Breast epithelium (tissue), 4 donors: ENCODE measurements at places on chromosomes 5 and 9. TPM values are rescaled to one million over a fixed set of nuclear protein-coding genes. Genes with fewer than 3 reads are reported as not detected.

Gene STOML2
- 89.4 TPM for total RNA-seq

Gene NR2F1
- total RNA-seq, result 59.1 TPM

Gene ADAMTSL2
- 0.44 TPM for total RNA-seq

Gene LECT2
- total RNA-seq, result not detected

Gene RABGAP1
- total RNA-seq, result 93.4 TPM

Gene TICAM2
- total RNA-seq, result 1.6 TPM

Gene KCNMB1
- 6.6 TPM for total RNA-seq

- H3K27me3 ChIP-seq, result no peaks in the 10 kb centered on the region
- H3K36me3 ChIP-seq, result no peaks in the 10 kb centered on the region
- H3K27ac ChIP-seq, result no peak overlapping the region
- no peaks in the 10 kb centered on the region for H3K4me1 ChIP-seq
These were observed 61.3 kb upstream of the SMC5 start for GRCh38 chr9:70197216-70198044.

- H3K4me1 ChIP-seq, result no peaks in the 10 kb centered on the region
- H3K4me3 ChIP-seq, result no peak overlapping the region
- H3K36me3 ChIP-seq, result no peaks in the 10 kb centered on the region
- H3K27me3 ChIP-seq, result no peaks in the 10 kb centered on the region
- H3K27ac ChIP-seq, result no peak overlapping the region
These were observed 245.8 kb downstream of the MTRR start for GRCh38 chr5:8114597-8115266.

- no peak overlapping the region for H3K27ac ChIP-seq
- no peaks in the 10 kb centered on the region for H3K36me3 ChIP-seq
- no peak overlapping the region for H3K4me3 ChIP-seq
- H3K4me1 ChIP-seq, result no peaks in the 10 kb centered on the region
These were observed 64.0 kb downstream of the RGS7BP start for GRCh38 chr5:64569858-64570257.

- no peaks in the 10 kb centered on the region for H3K36me3 ChIP-seq
- DNase-seq, result no peak
- H3K27me3 ChIP-seq, result no peaks in the 10 kb centered on the region
- H3K27ac ChIP-seq, result no peak overlapping the region
- H3K4me1 ChIP-seq, result no peaks in the 10 kb centered on the region
These were observed 8.9 kb upstream of the HMCN2 start for GRCh38 chr9:130256644-130257043.

DNA sequence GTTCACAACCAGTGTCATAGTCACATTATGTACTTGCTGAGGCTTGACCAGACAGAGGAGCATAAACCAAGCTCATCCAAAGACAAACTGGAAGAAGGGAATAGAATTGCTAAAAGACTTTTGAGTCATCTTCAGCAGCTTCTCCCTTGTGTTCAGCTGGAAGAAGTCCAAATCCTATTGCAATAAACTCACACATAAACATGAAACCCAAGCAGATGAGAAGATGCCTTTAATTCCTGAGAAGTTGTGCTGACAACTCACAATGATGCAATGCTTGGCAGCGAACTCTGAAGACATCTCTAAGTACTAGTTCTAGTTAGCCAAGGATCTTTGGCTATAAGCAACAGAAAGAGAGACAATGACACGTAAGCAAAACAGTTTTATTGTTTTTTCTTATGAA is 642.1 kb downstream of the KCTD16 start:
- H3K4me3 ChIP-seq, result no peak overlapping the region
- no peak for DNase-seq
- no peak overlapping the region for H3K27ac ChIP-seq
- H3K4me1 ChIP-seq, result no peaks in the 10 kb centered on the region
- H3K27me3 ChIP-seq, result no peaks in the 10 kb centered on the region
- no peaks in the 10 kb centered on the region for H3K36me3 ChIP-seq

DNA sequence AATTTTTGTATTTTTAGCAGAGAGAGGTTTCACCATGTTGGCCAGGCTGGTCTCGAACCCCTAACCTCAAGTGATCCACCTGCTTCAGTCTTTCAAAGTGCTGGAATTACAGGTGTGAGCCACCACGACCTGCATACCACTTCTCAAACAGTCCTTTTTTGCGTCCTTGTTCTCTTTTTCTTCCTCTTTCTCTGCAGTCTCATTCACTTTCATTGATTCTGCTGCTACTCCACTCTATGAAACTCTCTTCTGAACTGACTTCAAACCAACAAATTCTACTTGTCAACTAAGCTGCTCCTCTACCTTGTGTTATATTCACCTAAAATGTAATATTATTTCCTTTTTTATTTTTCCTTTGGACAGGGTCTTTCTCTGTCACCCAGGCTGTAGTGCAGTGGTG is 7.9 kb downstream of the NSD1 start:
- H3K27me3 ChIP-seq, result no peaks in the 10 kb centered on the region
- H3K4me1 ChIP-seq, result no peaks in the 10 kb centered on the region
- DNase-seq, result no peak
- no peak overlapping the region for H3K4me3 ChIP-seq
- no peak overlapping the region for H3K27ac ChIP-seq

GRCh38 chr5:172668594-172669071 is 27.6 kb downstream of the NEURL1B start:
- H3K27ac ChIP-seq, result peak overlapping the region; percentile 53
- H3K27me3 ChIP-seq, result no peaks in the 10 kb centered on the region
- no peak overlapping the region for H3K4me3 ChIP-seq
- no peaks in the 10 kb centered on the region for H3K4me1 ChIP-seq
- DNase-seq, result no peak

DNA sequence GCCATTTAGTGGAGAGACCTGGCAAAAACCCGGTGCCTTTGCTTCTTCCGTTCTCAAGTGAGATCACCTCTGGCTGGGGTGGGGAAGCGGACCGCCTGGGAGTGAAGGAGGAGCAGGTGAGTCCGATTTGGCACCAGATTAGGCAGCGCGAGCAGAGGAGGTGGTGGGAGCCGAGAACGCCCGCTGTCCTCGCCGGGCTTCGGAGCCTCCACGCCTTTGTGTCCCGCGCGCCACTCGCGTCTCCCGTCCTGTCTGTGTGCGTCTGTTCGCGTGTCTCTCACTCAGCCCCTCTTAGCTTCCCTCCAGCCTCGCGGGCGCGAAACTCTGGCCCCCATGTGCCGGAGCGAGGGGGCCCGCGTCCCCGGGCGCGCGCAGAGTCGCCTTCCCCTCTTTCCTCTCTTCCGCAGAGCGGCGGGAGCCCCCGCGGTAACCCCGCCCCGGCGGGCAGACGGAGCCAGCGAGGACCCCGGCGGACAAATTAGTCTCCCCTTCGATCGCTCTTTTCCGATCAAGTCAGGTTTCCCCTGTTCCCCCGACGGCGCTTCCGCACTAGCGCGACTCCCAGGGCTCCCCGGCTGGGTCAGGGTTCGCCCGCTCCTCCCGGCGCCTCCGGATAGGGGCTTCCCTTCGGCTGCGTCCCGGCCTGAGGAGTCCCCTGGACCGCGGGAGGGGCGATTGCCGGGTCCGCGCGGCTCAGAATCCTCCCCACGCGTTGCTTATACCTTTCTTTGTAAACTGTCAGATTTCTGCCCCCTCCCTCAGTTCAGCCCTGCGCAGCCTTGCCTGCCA is 7.1 kb downstream of the POU4F3 start:
- no peak overlapping the region for H3K27ac ChIP-seq
- no peaks in the 10 kb centered on the region for H3K36me3 ChIP-seq
- no peaks in the 10 kb centered on the region for H3K4me1 ChIP-seq
- no peak overlapping the region for H3K4me3 ChIP-seq

- H3K36me3 ChIP-seq, result no peaks in the 10 kb centered on the region
- no peaks in the 10 kb centered on the region for H3K27me3 ChIP-seq
- no peak for DNase-seq
- H3K4me1 ChIP-seq, result no peaks in the 10 kb centered on the region
- no peak overlapping the region for H3K4me3 ChIP-seq
These were observed 35.4 kb downstream of the SEMA6A start for GRCh38 chr5:116539222-116539621.

- no peaks in the 10 kb centered on the region for H3K4me1 ChIP-seq
- no peak overlapping the region for H3K4me3 ChIP-seq
- no peak for DNase-seq
These were observed 32.5 kb downstream of the ANXA1 start for GRCh38 chr9:73183917-73184861.

DNA sequence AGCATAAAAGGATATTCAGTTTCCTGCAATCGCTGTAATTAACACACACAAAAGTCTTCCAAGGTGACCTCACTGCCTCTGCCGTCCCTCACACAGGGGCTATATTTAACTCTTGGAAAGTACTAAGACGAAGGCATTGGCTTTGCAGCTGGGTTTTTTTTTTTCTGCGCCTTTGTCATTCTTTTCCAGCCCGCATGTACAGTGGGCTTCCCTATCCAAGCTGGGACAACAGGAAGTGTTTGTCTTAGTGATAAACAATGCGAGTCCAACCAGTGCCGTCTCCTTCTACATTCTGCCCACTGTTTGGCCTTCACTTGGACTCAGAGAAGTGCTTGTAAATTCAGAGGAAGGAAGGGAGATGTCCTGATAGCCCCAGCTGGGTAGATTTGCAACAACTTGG is 17.6 kb downstream of the AFAP1L1 start:
- no peak for DNase-seq
- H3K36me3 ChIP-seq, result no peaks in the 10 kb centered on the region
- H3K4me1 ChIP-seq, result no peaks in the 10 kb centered on the region
- H3K27ac ChIP-seq, result peak overlapping the region; percentile 20
- no peaks in the 10 kb centered on the region for H3K27me3 ChIP-seq
